Stimulated activated CD4-positive, alpha-beta T cell treated with anti-CD3 and anti-CD28 coated beads, Interleukin-12 subunit alpha, Interleukin-12 subunit beta, amount 100 ng/mL, for 48 hours (primary cell): ENCODE measurements at places on chromosomes 7 and 10.

- no peak for DNase-seq
Measured at GRCh38 chr10:79342295-79342761, 4.9 kb upstream of the PPIF start.

DNA sequence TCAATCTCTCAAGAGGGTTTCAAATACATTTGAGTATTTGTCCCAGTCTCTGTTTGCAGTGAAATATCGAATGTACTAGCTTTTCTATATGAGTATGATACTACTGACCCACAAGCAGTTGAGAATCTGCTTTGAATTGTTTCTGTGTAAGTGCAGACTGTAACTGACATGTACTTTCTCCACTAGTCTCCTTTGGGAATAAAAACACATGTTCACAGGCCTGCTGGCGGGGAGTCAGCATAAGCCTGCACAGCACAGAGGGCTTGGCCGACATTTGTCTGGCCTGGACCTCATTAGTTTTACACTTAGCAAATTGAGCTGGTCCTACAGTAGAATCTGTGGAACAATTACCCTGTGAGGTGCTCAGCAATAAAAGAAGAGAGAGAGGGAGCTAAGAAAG, 72.6 kb downstream of the ITGB8 start:
- no peak for DNase-seq

DNA sequence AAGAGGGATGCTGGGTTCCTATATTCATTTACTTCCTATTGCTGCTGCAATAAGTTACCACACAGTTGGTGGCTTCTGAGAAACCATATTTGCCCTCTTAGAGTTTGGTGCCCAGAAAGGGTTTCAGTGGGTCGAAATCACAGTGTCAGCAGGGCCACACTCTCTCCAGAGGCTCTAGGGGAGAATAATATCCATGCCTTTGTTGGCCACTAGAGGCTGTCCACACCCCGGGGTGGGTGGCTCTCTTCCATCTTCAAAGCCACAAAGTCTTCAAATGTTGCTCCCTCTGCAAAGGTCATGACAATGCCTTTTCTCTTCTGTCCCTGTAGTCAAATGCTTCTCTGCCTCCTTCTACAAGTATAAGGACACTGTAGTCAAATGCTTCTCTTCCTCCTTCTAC, 989.4 kb downstream of the CCSER2 start:
- no peak for DNase-seq

- peak; percentile 64 for DNase-seq
Measured at GRCh38 chr10:86971232-86971991, 3.1 kb downstream of the ADIRF start.

- no peak for DNase-seq
Measured at GRCh38 chr10:4822208-4822607, 3.8 kb upstream of the AKR1E2 start.

DNA sequence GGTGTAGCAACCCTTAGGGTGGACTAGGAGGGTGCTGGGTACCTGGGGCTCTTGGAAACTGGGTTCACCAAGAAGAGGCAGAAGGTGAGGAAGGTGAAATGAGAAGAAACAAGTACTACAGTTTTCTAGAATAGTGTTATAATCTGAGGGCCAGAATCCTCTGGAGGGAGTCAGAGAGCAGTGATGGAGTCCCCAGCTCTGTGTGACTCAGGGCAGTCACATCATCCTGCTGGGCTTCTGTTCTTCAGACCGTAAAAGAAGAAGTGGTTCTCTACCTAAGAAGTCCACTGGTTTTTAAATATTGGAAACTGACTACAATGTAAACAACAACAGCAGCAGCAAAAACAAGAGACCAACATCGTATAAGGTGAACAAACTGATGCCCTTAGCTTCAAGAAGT, 197.3 kb downstream of the PRPF18 start:
- DNase-seq = no peak

- DNase-seq = no peak
Measured at GRCh38 chr7:24911213-24911603, 68.8 kb downstream of the OSBPL3 start.

GRCh38 chr10:122974543-122975064, 5.6 kb upstream of the PSTK start:
- DNase-seq = no peak

DNA sequence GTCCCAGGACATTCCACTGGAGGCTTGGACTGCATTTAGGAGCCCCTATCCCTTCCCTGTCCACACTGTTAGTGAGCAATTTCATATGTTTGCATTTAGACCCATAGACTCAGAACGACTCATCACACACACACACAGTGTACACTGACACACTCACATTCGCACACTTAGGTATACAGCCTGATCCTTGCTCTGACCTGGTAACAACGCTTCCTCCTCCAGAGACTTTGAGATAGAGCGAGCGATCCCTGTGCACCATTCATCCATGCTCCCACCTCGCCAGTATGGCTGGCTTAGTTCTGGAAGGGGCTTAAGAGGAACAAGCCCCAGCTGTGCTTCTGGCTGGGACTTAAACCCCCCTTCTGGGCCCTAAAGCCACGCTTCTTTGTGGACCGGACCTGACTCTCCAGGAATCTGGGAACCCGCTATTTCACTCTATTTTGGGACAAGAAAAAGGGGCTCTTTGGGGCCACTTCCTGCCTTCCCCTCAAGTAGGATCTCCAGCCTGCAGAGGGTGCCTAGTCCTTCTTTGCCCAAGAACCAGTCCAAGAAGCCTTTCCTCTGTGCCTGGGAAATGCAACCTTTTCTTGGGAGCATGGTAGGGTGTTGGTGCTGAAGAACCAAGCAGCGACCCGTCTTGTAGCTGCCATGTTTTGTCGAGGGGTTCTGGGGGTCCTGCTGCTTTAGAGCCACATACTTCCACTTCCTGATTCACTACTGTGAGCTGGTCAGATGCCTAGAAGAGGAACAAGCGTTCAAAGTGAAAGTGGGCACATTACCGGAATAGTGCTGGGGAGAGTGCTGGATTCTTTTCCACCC, 1.1 kb upstream of the HOXA13 start:
- DNase-seq = no peak

GRCh38 chr7:158228986-158229385, 358.6 kb downstream of the PTPRN2 start:
- DNase-seq = no peak

GRCh38 chr10:75726522-75727483, 295.4 kb downstream of the LRMDA start:
- DNase-seq = no peak

GRCh38 chr10:2225609-2226008, 488.3 kb upstream of the ADARB2 start:
- DNase-seq = no peak

GRCh38 chr7:20440472-20441105, 109.9 kb downstream of the ITGB8 start:
- no peak for DNase-seq

DNA sequence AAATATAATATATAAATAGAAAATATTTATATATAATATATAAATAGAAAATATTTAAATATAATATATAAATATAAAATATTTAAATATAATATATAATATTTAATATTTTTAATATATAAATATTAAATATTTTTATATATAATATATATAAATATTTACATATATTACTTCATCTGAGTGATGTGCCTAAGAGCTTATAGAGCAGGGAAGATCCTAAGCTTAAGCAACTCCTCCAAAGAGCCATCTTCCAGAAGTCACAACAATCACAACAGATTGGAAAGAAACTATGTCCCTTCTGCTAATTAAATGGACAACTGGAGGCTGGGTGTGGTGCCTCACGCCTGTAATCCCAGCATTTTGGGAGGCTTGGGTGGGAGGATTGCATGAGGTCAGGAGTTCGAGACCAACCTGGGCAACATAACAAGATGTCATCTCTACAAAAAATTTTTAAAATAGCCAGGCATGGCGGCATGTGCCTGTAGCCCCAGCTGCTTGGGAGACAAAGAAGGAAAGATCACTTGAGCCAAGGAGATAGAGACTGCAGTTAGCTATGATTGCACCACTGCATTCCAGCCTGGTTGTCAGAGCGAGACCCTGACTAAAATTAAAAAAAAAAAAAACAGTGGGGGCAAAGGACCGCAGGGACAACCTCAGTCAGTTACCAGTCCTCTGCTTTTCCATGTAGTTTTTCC, 198.7 kb downstream of the SKIDA1 start:
- DNase-seq = no peak

GRCh38 chr10:123515661-123516060, 150.5 kb upstream of the GPR26 start:
- no peak for DNase-seq

DNA sequence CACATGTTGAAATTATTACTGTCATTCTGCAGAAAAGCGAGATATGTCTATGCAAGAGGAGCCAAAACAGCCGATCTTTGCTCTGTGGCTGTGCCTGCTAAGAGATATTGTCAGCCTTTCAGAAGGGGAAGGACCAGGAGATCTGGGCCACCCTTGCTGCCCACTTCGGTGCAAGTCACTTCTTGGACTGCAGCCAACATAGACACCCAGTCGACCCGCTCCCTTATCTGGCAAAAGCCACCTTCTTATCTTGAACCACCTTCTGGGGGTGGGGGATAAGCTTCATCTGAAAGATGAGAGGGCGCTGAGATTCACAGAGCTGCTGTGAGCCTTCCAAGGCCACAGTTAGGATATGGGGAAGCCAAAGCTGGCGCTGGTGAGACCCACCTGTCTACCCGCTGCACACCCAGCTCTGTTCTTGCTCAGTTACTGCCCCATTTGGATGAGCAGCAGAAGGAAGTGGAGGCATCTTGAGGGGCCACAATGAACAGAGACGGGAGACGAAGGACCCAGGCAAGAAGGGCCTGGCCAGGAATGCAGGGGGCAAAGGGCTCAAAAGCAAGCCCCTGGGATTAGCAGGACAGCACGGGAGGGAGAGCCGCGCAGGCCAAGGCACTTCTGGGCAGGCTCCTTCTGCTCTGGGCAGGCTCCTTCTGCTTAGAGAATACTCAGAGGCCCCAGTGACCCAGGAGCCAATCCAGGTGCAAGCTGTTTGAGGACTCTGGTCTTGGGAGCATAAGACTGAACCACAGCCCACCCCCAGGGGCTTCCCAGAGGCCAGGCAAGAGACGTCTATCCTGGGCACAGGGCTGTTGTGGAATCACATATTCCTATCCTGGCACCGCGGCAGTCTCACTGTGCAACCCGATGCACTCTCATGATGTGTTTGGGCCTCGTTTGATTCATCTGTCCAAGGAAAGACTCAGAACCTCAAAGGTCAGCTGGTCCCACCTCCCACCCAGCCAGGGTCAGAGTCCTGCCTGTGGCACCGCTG, 38.4 kb upstream of the NPFFR1 start:
- no peak for DNase-seq

DNA sequence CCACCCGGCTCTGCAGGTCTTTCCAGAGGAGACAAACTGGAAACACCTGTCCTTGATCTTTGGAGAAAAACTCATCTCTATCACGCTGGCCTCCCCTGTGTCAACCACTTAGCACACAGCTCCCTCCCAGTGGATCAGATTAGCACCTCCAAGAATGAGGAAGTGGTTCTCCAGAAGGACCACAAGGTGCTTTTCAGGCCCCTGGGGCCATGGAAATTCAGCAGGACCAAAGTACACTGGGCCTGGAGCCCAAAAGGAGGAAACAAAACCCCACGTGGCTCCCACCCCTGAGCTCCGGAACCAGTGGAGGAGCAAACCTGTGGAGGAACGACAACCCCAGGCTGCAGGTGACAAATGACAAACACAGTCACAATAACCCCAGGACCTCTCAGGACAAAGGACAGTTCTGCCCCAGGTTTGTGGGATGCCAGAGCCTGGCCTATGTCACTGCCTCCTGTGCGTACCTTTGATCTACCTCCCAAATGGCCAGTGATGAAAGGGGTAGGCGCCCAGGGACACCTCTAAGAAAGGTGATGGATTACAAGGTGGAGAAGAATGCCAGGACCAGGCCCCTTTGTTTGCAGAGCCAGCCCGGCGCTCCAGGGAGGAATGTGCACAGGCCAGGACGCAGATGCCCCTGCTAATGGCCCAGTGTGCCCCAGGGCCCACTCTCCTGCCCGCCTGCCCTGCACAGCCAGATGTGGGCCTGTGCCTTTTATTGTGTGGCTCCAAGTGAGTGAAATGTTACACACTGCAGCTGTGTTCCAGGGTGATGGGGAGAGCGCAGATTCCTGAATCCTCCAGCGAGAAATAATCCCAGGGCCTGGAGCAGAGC, 5.7 kb downstream of the TNS3 start:
- no peak for DNase-seq

DNA sequence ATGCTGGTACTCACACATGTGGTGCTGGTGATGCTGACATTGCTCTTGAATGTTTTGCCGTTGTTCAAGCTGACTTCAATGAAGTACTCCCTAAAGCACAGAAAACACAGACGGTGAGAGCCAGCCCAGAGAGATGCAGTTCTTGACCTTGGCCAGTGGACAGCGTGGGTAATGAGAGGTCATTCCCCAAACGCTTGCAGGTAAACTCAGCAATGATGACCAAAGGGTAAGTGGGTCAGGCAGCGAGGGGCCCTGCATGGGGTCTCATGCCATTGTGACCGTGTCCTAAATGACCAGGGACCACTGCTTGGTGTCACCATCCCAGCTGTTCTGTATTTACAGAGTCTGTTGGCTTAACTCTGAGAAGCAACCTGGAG, 32.8 kb upstream of the ANTXRL start:
- no peak for DNase-seq

DNA sequence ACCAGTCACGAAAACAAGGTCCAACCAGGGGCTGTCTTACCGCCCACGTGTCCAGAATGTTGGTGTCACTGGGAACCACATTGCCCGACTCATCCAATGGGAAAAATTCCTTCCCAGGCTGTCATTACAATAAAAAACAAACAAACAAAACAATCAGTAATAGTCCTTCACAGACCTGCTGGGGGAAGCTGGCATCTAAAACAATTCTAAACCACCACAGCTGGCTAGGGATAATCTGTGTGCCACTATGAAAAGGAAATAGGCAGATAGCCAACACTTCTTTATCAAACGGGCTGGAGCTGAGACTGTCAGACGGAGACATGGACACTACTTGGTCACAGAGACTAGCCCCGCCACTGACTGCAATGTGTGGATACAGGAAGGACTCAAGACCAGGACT, 9.2 kb downstream of the AKR1B1 start:
- DNase-seq = no peak

DNA sequence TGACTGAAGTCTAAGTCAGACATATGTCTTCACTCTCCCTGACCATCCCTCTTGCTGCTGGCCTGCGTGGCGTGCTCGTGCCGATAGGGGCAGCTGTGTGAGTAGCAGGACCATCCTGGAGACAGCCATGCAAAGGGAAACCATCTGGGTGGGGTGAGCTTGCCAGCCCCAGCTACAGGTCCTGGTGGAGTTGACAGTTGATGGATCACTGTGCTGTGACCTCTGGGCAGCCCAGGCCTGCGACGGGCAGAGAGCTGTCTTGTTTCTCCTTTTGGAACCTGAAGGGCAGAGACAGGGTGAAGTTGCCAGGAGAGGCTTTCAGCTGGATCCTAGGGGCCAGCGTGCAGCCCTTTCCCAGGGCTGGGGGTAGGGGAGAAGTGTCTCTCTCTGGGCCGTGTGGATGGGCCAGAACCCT, 44.7 kb downstream of the GRK5 start:
- no peak for DNase-seq
